Cortex of kidney (tissue), 1 donor: ENCODE measurements at places on chromosomes 1 and 21.

GRCh38 chr1:182677397-182678098 is 6.8 kb downstream of the RGS8 start:
- DNase-seq: no peak

DNA sequence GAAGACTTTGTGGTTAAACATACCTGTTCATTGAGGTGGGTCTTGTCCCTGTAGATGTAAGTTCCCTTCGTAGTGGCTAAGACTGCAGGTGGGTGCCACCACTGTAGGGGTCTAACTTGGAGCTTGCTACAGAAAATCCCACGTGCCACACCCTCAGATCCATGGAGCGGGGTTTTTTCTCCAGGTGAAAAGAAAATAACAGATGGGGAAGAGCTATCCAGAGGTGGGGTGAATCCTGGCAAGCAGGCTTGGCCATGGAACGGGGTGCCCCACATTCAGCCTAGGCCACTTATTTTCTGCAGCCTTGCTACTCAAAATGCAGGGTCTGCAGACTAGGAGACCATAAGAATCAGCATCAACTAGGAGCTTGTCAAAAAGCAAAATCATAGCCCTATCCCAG is 24.0 kb downstream of the EXOC8 start:
- no peak for DNase-seq

GRCh38 chr1:228871314-228872061 is 136.2 kb downstream of the RHOU start:
- DNase-seq: no peak

- no peak for DNase-seq
Measured at GRCh38 chr1:35594005-35594760, 21.1 kb downstream of the TFAP2E start.

GRCh38 chr1:56825436-56825835 is 6.2 kb upstream of the FYB2 start:
- DNase-seq: no peak

DNA sequence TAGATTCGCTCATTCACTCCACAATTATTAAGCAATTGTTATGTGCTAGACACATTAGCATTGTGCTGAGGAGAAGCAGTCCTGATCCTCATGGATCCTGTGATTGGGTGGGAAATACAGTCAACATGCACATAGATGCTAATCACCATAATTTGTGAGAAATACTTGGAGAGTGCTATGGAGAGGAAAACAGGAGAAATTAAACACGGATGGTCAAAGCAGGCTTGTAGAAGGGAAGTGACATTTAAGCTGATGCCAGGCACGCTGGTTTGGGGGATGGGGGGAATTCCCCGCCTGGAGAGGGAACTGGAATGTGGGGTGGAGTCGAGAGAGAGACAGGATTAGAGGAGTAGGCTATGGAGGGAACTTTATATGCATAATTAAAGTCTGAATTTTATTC is 52.2 kb upstream of the L1TD1 start:
- DNase-seq: no peak
